ENCODE measurements at places on chromosomes 11 and 22.

- DNase-seq: no peak
These were observed 4.1 kb downstream of the WEE1 start for GRCh38 chr11:9577556-9577955.

GRCh38 chr11:125464270-125464662 lies 31.8 kb downstream of the FEZ1 start:
- no peak for DNase-seq

- no peak for DNase-seq
These were observed 161.8 kb upstream of the GRK3 start for GRCh38 chr22:25402501-25403283.

- no peak for DNase-seq
These were observed 35.8 kb downstream of the TNKS1BP1 start for GRCh38 chr11:57288771-57289579.

DNA sequence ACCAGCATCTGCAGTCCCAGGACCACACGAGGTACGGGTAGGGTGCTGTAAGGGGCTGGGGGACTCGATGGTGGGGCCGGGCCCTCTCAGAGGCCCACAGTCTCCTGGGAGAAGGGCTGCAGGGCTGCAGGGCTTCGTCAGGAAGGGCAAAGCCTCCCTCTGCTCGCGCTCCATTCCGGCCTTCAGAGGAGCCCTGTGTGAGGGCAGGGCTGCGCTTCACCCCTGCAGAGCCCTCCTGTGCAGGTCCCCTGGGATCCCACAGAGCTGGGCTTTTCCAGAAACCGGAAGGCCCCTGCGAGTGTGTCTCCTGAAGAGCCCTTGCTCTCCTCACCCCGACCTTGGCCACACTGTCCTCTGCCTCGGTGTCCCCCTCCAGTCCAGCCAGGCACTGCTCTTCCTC lies 27.2 kb downstream of the WNT11 start:
- DNase-seq: no peak

DNA sequence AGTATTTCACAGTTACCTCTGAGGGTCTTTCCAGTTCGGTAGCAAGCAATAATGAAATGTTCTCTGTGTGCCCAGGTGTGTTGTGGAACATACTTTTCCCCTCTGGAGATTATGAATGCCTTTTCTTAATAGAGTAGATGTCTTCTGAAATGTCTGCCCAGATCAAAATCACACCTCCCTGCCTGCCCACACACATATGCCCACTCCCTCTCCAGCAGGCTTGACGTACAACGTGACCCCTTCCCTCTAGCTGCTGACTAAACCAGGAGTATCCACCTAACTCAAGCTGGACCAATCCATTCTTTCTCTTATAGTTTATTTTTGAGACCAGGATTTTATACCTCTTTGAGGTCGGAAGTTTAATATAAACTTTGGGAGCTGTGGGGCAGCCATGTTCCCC lies 48.7 kb downstream of the ME3 start:
- no peak for DNase-seq

GRCh38 chr11:104666624-104667023 lies 231.6 kb downstream of the CASP12 start:
- no peak for DNase-seq

- no peak for DNase-seq
These were observed 14.9 kb upstream of the ME3 start for GRCh38 chr11:86687185-86687778.

DNA sequence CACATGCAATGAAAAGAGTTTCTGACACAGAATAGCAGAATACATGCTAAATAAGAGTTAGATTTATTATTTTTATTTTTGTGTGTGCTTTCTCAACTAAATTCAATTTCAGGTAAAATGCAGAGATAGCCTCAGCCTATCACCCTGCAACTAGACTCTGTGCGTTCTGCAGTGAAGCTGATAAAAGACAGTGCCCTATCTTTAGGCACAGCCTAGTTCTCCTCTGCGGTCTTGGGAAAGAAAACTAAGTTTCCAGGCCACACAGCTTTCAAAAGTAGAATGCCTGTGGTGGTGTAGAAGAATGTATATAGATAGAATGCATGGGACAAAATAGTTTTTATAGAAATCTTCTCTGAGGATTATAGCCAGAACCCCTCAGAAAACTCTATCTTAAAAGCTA lies 12.0 kb upstream of the MMP1 start:
- no peak for DNase-seq

DNA sequence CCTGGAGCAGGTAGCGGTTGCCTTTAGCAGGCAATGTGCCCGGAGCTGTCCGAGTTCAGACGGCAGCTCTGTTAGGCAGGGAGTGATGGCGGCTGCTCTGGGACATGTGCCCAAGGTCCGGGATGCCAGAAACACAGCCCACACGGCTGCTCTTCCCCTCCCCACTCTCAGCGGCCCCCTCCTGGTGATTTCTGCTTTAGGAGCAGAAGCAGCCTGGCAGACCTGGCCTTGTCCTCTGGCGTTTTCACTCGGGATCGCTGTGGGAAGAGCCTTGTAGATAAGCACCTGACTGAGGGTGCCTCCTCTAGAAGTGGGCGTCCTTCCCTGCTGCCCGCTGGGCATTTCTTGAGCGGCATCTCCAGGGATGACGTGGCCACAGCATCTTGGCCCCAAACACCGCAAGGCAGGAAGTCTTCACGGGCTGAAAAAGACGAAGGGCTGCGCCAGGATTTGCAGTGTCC lies 392.2 kb downstream of the TBC1D22A start:
- peak; percentile 5 for DNase-seq

- DNase-seq: no peak
These were observed 10.4 kb downstream of the ATXN10 start for GRCh38 chr22:45682064-45682463.

DNA sequence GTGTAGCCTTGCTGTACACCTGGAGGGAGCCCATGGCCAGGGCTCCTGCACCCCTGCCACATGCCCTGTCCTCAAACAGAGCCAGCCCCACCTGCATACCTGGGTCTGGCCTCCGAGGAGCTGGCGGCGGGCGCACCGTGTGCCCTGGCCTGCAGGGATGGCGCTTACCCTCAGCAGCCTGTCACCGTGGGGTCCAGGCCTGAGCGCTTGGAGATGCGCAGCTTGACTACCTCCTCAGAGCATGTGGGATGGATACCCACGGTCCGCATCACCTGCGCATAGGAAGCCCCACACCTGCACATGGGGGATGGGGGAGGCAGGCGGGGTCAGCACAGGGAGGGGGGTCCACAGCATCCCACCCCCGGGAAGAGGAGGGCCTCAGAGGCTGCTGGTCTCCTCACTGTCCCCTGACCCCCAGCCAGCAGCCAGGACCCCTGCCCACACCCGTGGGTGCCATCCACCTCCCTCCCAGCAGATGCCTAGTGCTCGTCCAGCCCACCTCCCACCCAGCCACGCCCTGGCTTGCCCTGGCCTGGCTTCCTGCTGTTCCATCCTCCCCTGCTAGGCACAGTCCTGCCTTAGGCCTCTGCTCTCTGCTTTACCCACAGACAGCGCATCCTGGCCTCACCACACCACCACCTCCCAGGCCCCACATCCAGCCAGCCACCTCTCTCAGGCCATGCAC lies 22.4 kb upstream of the GNB1L start:
- no peak for DNase-seq

DNA sequence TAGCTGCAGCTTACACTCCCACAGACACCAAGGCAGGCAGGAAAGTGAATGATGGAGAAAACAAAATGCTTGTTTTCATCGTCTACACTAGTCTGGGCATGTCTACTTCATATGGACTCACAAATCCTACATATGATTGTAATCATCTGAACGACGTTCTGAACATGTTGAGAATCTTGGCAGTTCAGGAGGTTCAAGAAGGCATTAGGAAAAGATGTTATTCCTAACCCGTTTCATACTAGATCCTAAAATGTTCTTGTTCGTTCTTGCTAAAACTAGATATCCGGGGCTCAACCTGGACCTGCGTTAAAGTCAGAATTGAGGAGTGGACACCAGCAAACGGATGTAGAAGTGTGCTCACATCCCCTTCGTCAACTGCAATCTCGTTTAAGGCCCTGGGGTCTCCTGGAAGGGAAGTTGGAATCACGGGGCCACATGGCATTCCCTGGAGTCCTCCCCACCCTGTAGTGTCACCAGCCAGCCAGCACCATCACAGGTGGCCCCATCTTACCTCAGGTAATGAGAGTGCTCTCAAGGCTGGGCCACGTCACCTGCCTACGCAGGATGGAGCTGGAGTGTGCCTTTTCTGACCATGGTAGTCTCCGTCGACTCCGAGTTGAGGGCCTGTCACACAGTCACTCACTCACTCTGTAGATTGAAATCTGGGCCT lies 37.3 kb downstream of the C11orf58 start:
- no peak for DNase-seq

DNA sequence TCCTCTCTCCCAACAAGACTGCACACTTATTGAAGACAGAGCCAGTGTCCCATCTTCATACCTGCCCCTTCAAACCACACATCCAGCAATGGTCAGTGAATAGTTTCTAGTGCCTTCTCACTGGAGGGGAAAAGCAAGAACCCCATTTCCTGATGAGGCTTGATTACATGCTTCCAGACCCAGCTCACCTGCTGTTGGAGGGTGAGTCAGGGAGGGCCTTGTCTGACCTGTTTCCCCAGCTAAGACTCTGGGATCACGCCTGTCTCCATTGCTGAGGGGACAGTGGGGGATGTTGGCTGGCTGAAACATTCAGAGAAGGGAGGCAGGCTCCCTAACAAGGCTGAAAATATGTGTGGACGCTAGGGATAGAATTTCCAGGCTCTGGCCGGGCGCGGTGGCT lies 27.5 kb upstream of the ZDHHC13 start:
- no peak for DNase-seq

DNA sequence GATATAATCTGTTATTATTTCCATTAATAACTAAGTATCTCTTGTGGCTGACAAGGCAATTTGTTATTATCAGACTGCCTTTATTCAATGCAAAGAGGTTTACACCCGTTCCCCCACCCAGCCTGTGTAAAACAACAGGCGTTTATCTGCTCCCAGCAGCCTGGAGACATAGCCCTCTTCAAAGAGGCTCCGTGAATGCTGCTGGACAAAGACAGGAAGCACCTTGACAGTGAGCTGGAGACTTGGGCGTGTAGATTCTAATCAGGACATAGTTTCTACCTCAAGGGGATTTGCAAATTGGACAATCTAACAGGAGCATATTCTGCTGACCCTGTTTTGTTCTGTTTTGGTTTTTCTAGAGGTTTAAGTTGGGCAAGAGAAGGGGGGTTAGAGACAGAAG lies 733.0 kb upstream of the KIRREL3 start:
- no peak for DNase-seq

- DNase-seq: no peak
These were observed 21.3 kb upstream of the PATZ1 start for GRCh38 chr22:31367426-31367825.

DNA sequence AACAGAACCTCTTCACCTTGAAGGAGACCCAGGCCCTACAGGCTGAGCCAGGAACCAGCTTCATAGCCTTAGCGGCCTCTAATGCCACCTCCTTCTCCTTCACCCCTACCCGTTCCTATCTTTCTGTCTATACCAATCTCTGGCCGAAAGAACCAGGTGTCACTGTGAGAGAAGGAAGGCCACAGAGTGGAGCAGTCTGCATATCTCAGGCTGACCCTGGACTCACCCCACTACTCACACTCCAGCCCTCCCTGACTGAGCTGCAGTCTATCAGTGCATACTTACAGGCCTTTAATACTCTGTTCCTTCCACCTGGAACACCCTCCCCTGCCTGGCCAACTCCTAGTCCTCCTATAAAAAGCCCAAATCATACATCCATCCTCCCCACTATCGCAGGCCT lies 32.7 kb downstream of the ARAP1 start:
- DNase-seq: no peak

DNA sequence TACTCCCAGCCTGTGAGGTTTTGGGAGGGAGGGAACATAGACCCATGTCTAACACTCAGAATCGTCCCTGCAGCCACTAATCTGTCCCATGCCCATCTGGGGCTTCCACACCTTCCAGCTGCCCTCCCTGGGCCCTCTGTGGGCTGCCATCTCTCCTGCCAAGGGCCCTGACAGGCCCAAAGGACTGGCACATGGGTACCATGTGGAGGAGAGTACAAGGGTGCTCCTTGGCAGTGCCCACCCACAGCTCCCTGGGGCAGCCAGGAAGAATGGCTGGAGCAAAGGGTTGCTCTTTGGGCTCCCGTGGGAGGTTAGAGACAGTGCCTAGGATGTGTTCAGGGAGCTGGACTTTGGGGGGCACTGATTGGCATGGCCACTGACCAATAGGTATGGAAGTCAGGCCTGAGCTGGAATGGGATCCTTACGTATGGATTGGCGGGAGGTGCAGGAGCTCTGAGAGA lies 56.8 kb downstream of the CD82 start:
- no peak for DNase-seq

- no peak for DNase-seq
These were observed 1557.8 kb upstream of the RAG2 start for GRCh38 chr11:38155856-38156255.

GRCh38 chr11:27443227-27443626 lies 29.4 kb downstream of the LGR4 start:
- DNase-seq: no peak

- DNase-seq: no peak
These were observed 1156.8 kb downstream of the LRRC4C start for GRCh38 chr11:40302669-40303068.

DNA sequence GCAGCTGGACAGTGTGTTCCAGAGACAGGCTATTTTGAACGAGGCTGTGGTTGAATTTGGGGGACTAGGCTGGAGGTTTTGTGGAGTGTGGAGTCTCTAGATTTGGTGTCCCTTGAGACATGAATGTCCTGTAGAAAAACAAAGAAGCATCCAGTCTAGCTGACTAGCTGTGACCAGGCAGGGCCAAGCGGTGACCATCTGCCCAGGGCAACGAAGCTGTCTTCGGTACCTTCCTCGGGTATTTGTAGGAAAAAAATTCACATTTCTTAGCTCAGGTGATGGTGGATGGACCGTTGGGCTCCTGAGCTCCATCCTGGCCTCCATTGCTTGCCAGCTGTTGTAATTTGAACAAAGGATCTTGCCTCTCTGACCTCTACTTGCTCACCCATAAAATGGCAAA lies 557.3 kb downstream of the MIAT start:
- DNase-seq: no peak

- no peak for DNase-seq
These were observed 480 bp downstream of the PLEKHA7 start for GRCh38 chr11:17013548-17014320.

Measured in C1 segment of cervical spinal cord (tissue), 14 donors.